ENCODE measurements at places on chromosomes 4 and X.
A peak's percentile ranks its signal among the peaks of the same experiment; 100 is the strongest.

GRCh38 chr4:121096629-121097028, 24.3 kb upstream of the NDNF start:
- no peak for DNase-seq

DNA sequence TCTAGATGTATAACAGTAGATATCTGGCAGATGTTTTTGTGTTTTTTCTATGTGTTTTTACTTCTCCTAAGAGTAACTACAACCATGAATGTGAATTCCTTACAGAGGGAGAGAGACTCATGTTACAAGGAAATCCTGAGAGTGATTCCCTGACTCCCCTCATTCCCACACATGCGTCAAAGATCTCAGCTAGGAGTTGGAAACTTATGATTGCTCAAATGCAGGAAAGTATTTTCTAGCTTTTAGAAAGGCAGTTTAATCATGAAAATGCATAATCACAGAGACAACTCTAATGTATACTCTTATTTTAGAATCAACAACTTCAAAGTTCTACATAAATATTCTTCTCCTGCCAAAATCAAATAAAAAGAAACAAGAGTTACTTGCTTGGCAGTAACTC, 121.8 kb downstream of the PDE5A start:
- DNase-seq: no peak

- no peak for DNase-seq
Measured at GRCh38 chr4:56185901-56186300, 201.4 kb downstream of the AASDH start.

GRCh38 chr4:88524171-88524570, 595 bp upstream of the PYURF start:
- no peak for DNase-seq

DNA sequence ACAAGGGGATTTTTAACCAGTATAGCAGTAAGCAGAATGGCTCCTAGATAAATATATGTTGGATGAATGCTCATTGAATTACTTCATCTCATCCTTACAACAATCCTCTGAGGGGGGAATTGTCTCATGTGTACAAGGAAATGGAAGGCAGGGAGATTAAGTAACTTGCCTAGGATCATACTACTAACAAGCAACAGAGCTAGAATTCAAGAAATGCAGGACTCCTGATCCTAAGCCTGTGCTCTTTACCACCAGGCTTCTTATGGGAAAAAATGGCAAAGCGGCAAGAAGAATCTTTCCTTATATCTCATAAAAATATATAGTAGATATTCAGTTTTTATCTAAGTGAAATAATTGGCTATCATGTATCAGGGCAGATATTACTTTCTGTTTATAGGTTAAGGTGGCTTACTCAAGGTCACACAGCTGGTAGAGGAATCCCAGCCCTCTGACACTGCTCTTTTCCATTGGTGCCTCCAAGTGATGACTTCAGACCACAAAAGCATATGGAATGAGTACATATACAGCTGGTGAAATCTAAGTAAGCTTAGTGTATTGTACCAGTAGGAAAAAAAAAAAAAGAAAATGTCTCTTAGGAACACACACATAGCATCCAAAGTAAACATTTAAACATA, 2.1 kb downstream of the ABHD18 start:
- no peak for DNase-seq

DNA sequence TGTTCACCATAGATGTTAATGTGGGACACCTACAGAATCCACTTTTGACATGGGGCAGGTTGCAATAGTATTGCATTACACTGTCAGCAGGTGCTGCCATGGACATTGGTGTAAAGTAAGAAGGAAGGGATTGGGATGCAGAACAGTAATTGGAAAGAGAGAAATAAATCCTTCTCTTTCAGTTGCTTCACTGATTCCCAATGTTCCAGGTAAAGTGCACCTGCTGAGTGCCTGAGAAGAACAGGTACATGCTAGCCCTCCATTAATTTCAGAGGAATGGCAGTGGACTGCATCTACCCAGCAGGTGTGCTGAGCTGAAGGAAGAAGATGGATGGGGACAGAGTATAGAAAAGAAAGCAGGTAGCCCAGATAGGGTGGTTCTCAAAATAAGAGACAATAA, 248.5 kb downstream of the TENM3 start:
- no peak for DNase-seq

- DNase-seq: peak; percentile 47
Measured at GRCh38 chr4:138182838-138183426, 59.2 kb downstream of the SLC7A11 start.

GRCh38 chrX:71464968-71465367, 67.9 kb upstream of the OGT start:
- DNase-seq: no peak

- no peak for DNase-seq
Measured at GRCh38 chrX:154748712-154749339, 2.1 kb downstream of the GAB3 start.
